PC-9 (cell line): ENCODE measurements at places on chromosomes 12 and 14. TPM values are rescaled to one million over a fixed set of nuclear protein-coding genes. Genes with fewer than 3 reads are reported as not detected.

DNA sequence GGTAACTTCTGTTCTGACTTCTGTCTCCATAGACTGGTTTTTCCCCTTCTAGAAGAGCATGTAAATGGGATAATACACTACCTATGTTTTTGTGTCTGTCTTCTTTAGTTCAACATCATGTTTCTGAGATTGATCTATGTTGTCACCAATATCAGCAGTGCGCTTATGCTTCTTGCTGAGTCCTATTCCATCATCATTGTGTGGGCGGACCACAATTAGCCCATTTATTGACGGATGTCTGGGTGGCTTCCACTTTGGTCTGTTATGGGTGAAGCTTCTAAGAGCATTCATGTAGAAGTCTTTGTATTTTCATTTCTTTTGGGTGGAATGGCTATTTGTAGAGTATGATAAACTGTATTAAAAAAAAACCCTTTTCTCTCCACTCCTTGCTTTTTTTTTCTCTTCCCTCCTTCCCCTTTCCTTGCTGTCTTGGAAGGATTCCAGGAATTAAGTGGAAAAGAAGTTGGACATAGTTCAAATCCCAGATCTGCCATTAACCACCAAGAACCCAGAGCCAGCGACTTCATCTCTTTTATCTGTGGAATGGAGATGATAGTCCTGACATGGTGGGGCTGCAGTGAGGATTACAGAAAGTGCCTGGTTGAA is 7.0 kb upstream of the SERPINA1 start:
- H3K4me3 ChIP-seq, result no peak overlapping the region
- H3K36me3 ChIP-seq, result no peaks in the 10 kb centered on the region
- no peaks in the 10 kb centered on the region for H3K4me1 ChIP-seq
- H3K27ac ChIP-seq, result no peak overlapping the region

DNA sequence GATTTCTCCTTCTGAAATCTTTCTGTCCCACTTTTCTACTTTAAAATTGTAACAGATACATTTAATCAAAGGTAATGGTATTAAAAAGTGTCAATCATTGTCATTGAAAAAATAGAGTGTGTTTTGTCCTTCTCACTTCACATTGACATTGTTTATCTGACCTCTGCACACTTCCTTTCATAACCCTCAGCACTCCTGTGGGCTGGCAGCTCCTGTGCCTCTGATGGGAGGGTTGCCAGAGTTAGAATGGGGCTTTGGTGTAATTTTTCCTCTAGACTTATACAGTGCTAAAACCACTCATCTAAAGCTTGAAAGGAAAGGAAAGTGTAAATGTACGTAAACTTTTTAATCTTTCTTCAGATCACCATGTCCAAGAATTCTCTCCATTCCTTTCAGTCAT is 23.7 kb downstream of the KCNA1 start:
- peaks cover 61% of the 10 kb centered on the region for H3K27me3 ChIP-seq
- no peaks in the 10 kb centered on the region for H3K36me3 ChIP-seq
- no peaks in the 10 kb centered on the region for H3K4me1 ChIP-seq
- H3K4me3 ChIP-seq, result no peak overlapping the region

- H3K4me3 ChIP-seq, result no peak overlapping the region
- H3K4me1 ChIP-seq, result peaks cover 20% of the 10 kb centered on the region
- H3K27me3 ChIP-seq, result no peaks in the 10 kb centered on the region
- 0 out of 2 replicates have a peak, but pooled peaks cover 4% of the 10 kb centered on the region for H3K36me3 ChIP-seq
- no peak for DNase-seq
Measured at GRCh38 chr12:14408208-14408607, 42.7 kb downstream of the ATF7IP start.

DNA sequence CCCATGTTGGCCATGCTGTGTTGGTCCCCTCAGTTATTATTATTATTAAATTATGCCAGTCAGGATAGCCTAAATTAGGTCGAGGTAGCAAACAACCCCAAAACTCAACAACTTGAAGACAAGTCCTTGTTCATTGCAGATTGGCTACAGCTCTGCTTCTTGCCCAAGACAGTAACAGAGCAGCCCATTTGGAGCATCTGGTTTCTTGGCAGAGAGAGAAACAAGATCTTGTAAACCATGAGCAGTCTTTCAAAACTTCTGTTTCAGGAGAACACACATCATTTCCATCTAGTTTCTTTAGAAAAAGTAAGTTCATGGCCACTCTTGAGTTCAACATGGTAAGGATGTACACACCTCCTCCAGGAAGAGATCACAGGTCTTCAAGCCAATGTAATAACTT is 52.3 kb downstream of the E2F7 start:
- H3K4me1 ChIP-seq, result no peaks in the 10 kb centered on the region
- DNase-seq, result no peak
- no peaks in the 10 kb centered on the region for H3K27me3 ChIP-seq
- H3K27ac ChIP-seq, result no peak overlapping the region
- H3K4me3 ChIP-seq, result no peak overlapping the region
- no peaks in the 10 kb centered on the region for H3K36me3 ChIP-seq

DNA sequence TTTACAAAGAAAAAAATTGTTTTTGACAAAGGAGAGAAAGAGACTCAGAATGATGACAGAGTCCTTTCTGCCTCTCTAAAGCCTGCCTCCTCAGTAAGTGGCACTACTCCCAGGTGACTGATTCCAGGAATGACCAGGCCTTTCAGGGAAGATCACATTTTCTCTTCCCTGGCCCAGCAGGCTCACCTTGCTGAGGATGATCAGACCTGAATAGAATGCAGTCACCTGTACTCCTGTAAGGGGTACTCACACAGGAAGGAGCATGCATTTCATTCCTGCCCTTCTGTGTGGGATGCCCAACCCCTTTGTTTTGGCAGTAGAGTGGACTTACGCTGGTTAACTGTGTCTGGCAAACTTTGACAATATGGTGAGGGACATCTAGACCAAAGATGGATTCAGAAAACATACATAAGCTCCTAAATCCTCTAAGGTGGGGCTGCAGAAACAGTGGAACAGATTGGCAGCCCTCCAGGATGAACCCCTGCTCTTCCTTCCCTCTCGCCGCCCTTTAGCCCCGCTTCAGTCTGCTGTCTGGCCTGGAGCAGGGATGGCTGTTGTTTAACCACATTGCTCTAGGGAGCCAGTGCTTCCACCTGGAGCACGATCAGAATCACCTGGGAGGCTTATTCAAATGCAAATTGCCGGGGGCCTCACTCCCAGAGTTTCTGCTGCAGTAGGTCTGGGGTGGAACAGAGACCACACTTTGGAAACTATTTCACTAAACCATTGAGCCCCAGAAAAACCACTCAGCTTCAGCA is 29.8 kb downstream of the ERG28 start:
- peaks cover 24% of the 10 kb centered on the region for H3K4me1 ChIP-seq
- DNase-seq, result no peak
- no peak overlapping the region for H3K27ac ChIP-seq
- H3K36me3 ChIP-seq, result no peaks in the 10 kb centered on the region
- H3K27me3 ChIP-seq, result no peaks in the 10 kb centered on the region

GRCh38 chr14:85519661-85520305 is 10.2 kb upstream of the FLRT2 start:
- no peak overlapping the region for H3K4me3 ChIP-seq
- H3K4me1 ChIP-seq, result no peaks in the 10 kb centered on the region
- H3K27me3 ChIP-seq, result no peaks in the 10 kb centered on the region
- no peak overlapping the region for H3K27ac ChIP-seq

DNA sequence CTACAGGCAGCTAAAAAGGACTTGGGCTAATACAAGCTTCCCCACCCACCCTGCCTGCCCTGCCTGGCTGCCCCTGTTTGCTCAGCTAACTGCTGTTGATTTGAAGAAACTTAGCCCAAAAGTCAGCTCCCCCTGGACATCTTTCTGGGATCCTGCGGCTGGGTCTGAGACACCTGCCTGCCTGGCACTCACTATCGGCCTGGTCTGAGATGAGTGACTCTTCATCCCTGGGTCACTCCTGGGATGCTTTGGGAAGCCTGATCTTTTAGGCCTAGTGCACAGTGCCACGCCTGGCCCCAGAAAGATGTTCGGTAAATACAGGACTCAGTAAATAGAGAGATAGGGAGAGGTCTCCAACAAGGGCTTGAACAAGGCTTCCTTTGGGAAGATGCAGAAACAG is 211.3 kb upstream of the DIO3 start:
- no peak overlapping the region for H3K4me3 ChIP-seq
- no peaks in the 10 kb centered on the region for H3K36me3 ChIP-seq
- H3K27ac ChIP-seq, result no peak overlapping the region
- H3K4me1 ChIP-seq, result no peaks in the 10 kb centered on the region

DNA sequence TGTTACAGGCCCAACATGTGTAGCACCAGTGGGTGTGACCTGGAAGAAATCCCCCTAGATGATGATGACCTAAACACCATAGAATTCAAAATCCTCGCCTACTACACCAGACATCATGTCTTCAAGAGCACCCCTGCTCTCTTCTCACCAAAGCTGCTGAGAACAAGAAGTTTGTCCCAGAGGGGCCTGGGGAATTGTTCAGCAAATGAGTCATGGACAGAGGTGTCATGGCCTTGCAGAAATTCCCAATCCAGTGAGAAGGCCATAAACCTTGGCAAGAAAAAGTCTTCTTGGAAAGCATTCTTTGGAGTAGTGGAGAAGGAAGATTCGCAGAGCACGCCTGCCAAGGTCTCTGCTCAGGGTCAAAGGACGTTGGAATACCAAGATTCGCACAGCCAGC is 8.6 kb downstream of the BCL2L14 start:
- H3K27ac ChIP-seq, result no peak overlapping the region
- H3K4me1 ChIP-seq, result no peaks in the 10 kb centered on the region
- H3K36me3 ChIP-seq, result no peaks in the 10 kb centered on the region
- DNase-seq, result no peak
- no peaks in the 10 kb centered on the region for H3K27me3 ChIP-seq

DNA sequence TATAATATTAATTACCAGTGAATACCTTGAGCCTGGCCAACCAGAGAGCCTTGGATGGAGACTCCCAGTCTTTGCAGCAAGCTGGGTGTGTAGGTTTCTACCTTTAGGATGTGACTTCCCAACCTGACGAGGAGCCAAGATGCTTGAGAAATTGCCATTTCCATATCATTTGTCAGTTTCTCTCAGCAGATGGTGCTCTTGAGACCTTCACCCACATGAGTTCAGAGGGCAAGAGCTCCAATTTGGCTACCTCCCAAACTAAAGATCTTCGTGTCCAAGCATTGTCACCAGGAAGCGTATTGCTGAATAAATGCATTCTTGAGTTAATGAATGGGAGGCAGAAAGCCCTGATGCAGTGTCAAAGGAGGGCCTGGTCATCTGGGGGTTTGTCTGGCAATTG is 106.4 kb upstream of the TBX5 start:
- H3K27ac ChIP-seq, result no peak overlapping the region
- H3K27me3 ChIP-seq, result peaks cover 34% of the 10 kb centered on the region
- no peaks in the 10 kb centered on the region for H3K36me3 ChIP-seq
- DNase-seq, result no peak
- no peaks in the 10 kb centered on the region for H3K4me1 ChIP-seq
- H3K4me3 ChIP-seq, result no peak overlapping the region

- H3K27ac ChIP-seq, result no peak overlapping the region
- H3K27me3 ChIP-seq, result no peaks in the 10 kb centered on the region
- no peaks in the 10 kb centered on the region for H3K36me3 ChIP-seq
Measured at GRCh38 chr12:16218934-16219751, 58.3 kb downstream of the SLC15A5 start.

DNA sequence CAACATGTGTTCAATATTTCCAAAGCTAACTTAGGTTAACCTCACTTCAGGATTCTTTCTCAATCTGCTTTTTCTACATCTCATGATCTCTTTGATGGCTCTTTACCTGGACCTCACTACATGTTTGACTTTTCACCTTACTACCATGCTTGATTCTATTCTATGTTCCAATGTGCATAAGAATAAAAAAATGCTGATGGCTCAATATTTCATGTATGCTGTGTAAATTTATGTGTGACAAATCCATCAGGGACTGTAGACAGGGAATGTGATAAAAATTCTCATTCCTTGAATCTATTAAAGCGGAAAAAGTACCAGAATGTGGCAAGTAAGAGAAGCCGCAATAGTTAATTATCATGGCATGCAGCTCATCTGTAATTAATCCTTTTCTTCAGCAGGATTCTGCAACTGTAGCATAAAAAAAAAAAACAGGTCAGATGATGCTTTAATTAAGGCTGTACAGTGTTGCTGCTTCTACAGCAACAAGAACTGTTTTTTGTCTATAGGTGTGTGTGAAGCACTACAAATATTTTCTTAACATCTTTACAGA is 276.9 kb upstream of the PRKD1 start:
- H3K4me3 ChIP-seq, result no peak overlapping the region
- H3K4me1 ChIP-seq, result no peaks in the 10 kb centered on the region

- peaks cover 13% of the 10 kb centered on the region for H3K4me1 ChIP-seq
- no peaks in the 10 kb centered on the region for H3K36me3 ChIP-seq
- DNase-seq, result no peak
- H3K27me3 ChIP-seq, result no peaks in the 10 kb centered on the region
Measured at GRCh38 chr12:50934371-50934851, 17.9 kb upstream of the HIGD1C start.

- DNase-seq, result no peak
- peaks cover 9% of the 10 kb centered on the region; the same call in 1 of the 2 replicates for H3K27me3 ChIP-seq
- no peak overlapping the region for H3K4me3 ChIP-seq
- no peak overlapping the region for H3K27ac ChIP-seq
- H3K36me3 ChIP-seq, result no peaks in the 10 kb centered on the region
Measured at GRCh38 chr12:100493396-100494012, 19.8 kb downstream of the NR1H4 start.

- H3K27me3 ChIP-seq, result no peaks in the 10 kb centered on the region; the same call in 1 of the 2 replicates
- H3K4me3 ChIP-seq, result no peak overlapping the region
- DNase-seq, result no peak
Measured at GRCh38 chr12:51890511-51891171, 2.7 kb downstream of the ANKRD33 start.

- no peak overlapping the region for H3K27ac ChIP-seq
- no peaks in the 10 kb centered on the region for H3K27me3 ChIP-seq
- no peaks in the 10 kb centered on the region for H3K36me3 ChIP-seq
- H3K4me1 ChIP-seq, result no peaks in the 10 kb centered on the region
- no peak overlapping the region for H3K4me3 ChIP-seq
- no peak for DNase-seq
Measured at GRCh38 chr12:102682366-102683289, 202.3 kb upstream of the IGF1 start.

- no peaks in the 10 kb centered on the region for H3K36me3 ChIP-seq
- peaks cover 22% of the 10 kb centered on the region for H3K4me1 ChIP-seq
- H3K4me3 ChIP-seq, result no peak overlapping the region
- DNase-seq, result peak; percentile 45
- no peaks in the 10 kb centered on the region for H3K27me3 ChIP-seq
Measured at GRCh38 chr14:96225745-96226151, 21.1 kb downstream of the BDKRB2 start.

DNA sequence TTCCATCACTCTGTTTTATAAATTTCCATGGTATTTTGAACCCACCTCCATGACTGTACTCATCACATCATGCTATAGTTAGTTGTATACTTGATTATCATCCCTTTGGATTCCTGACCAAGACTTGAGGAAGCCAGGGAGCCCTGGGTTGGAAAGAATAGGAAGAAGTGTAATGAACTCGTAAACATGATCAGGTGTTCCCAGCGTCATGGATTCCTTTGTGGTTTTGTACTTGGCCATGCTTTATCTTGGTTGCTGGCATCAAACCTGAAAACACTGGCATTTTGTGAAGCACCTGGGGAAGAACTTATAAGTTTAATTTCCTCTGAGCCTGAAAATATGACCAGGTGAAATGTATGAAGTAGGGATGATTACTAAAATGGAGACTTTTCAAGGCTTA is 76.4 kb downstream of the CHST11 start:
- H3K27me3 ChIP-seq, result no peaks in the 10 kb centered on the region
- no peak overlapping the region for H3K27ac ChIP-seq
- H3K4me1 ChIP-seq, result no peaks in the 10 kb centered on the region; the same call in 1 of the 2 replicates

Gene IFNG-AS1
- not detected in 2 replicates for total RNA-seq

Gene NRIP2
- total RNA-seq, result not detected in 2 replicates

Gene ZBTB42
- total RNA-seq, result 4.2 and 6.1 TPM in 2 replicates
